ENCODE measurements at places on chromosomes 16 and 17.
A peak's percentile ranks its signal among the peaks of the same experiment; 100 is the strongest.

DNA sequence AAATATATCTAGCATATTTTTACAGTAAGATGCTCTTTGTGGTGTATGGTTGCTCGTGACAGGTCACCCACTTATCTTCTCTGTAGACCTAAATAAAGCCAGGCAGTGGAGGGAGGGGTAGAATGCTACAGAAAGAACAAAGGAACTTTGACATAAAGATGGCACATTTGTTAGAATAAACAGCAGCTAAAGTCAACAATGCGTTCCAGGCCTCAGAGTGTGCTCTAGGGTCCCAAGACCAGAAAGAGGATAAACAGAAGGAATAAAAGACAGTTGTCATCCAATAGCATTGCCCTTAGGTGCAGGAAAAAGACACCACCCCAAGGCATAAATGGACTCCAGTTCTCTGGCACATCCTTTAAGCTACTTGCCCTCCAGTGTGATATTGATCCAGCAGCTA lies 523.0 kb upstream of the CDH11 start:
- DNase-seq = no peak

- DNase-seq = no peak
These were observed 34.4 kb downstream of the WDR59 start for GRCh38 chr16:74950511-74950910.

DNA sequence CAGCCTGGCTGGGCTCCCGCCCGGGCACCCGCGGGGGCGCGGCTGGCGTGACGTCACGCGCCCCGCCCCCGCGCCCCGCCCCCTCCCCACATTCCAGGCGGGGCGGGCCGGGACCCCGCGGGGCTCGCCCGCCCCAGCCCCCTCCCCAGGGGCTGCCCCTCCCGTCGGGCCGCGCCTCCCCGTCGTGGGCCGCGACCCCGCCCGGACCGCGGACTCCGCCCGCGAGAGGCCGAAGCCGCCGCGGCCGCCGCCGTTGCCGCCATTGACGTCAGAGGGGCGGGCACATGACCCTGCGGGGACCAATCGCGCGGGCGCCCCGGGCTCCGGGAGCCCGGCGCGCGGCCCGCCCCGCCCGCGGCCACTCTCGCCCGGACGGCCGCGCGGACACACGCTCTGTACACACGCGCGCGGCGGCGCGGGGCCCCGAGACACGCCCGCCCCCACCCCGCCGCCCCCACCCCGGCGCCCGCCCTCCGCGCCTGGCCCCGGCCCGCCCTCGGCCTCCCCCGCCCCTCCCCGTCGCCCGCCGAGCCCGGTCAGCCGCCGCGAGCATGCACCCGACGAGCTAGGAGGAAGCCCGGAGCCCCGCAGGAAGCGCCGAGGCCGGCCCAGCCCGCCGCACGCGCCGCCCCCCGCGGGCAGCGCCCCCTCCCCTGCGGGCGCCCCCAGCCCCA lies at the start of gene CMIP:
Gene CMIP (plus strand): TSS at position 361 of the 674 bp plus-strand sequence.
- peak; percentile 63 for DNase-seq

GRCh38 chr17:5418858-5419355 lies 555 bp downstream of the NUP88 start:
- peak; percentile 36 for DNase-seq

DNA sequence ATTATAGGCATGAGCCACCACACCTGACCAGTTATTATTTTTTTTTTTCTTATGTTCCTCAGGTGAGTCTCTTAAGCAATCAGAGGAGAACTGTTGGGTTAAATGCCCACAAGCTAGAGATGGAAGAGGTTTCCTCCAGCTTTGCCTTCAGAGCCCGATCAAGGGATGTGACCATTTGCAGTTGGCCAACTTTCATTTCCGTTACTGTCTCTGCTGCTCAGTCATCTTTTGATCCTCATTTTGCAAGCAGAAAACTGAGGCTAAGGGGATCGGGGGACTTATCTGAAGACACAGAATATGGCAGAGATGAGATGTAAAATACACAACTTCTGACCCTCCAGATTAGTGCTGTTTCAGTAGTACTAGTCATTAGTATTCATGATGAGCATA lies 188.8 kb downstream of the RAB11FIP4 start:
- no peak for DNase-seq

- no peak for DNase-seq
These were observed 21.2 kb upstream of the BCAS3 start for GRCh38 chr17:60656499-60656898.
